ENCODE measurements at places on chromosomes 5 and 9.

DNA sequence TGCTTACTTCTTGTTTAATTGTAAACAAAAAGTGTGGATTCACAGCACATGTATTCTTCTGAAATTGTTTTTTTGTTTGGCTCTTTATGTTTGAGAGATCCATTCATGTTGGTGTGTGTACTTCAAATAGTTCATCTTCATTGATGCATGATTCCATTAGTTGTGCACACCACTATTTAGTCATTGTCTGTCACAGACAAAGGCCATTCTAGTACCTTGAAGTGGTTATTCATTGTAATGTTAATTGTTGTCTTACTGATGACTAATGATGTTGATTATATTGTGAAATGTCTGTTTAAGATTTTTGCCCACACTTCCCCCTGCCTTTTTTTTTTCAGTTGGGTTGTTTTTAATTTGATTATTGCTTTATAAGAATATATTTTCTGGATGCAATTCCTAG, 391.3 kb downstream of the DIRAS2 start:
- DNase-seq = no peak

DNA sequence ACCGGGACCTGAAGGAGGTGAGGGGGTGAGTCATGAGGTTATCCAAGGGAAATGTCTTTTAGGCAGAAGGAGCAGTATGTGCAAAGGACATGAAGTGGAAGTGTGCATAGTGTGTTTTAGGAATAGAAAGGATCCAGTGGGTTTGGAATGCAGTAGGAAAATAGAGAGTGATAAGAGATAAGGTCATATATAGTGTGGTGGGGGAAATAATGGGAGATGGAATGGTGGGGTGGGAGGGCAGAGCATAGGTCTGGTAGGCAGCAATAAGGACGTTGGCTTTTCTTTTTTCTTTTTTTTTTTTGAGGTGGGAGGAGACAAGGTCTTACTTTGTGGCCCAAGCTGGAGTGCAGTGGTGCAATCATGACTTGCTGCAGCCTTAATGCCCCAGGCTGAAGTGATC, 17.8 kb downstream of the SNX24 start:
- no peak for DNase-seq

GRCh38 chr5:144017631-144018030, 152.8 kb downstream of the YIPF5 start:
- DNase-seq = no peak

DNA sequence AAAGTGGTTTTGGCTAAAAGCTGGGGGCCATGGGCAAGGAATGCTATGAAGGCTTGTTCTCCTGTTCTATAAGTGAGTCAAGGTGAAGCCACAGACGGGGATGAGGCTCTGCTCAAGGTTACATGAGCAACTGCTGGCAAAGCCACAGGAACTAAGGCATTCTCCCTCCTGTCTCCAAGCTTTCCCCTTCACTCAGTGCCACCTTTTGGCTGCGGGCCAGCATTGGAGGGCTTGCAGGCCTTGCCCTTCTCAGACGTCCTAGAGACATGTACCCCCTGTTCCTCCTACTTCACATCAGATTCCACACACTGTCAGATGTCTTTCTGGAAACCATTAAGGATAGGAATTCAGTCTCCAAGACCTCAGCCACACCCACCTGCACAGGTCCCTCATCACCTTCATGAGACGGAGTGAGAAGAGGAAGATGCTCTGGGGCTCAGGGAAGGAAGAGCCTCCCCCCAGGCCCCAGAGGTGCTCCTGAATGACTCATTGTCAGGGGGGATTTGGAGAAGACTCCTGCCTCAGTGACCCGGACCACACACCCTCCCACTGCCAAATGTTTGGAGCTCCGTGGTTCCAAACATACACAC, 20.5 kb upstream of the MEIKIN start:
- DNase-seq = no peak

DNA sequence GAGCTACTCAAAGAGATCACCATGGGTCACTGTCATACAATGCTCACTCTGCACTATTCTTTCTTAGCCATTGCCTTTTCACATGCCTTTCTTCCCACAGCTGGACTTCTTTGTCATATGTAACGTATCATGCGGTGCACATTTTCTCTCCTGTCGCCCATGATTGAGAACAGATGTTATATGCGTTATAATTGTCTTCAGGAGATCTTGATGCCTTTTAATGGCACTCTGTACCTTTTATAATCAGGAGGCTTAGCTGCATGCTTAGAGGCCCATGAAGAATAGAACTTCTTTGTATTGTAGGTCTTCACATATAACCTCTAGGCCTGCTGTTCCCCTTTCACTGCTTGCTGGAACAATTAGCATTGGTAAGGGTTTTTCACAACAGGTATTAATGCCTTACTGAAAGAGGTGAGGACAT, 436.1 kb downstream of the CDH10 start:
- no peak for DNase-seq

- DNase-seq = no peak
Measured at GRCh38 chr9:116566677-116567488, 120.2 kb upstream of the TRIM32 start.
